Glomerular endothelial cell (primary cell): ENCODE measurements at places on chromosomes 11 and 22. TPM values are rescaled to one million over a fixed set of nuclear protein-coding genes. Genes with fewer than 3 reads are reported as not detected.

Gene OR10A3
- not detected in 2 replicates for total RNA-seq

GRCh38 chr22:49597428-49598039 is 230.1 kb downstream of the BRD1 start:
- DNase-seq = no peak

GRCh38 chr11:5618807-5619206 is 6.0 kb upstream of the TRIM34 start:
- DNase-seq = no peak

Gene GANAB
- 295 and 372 TPM in 2 replicates for total RNA-seq

DNA sequence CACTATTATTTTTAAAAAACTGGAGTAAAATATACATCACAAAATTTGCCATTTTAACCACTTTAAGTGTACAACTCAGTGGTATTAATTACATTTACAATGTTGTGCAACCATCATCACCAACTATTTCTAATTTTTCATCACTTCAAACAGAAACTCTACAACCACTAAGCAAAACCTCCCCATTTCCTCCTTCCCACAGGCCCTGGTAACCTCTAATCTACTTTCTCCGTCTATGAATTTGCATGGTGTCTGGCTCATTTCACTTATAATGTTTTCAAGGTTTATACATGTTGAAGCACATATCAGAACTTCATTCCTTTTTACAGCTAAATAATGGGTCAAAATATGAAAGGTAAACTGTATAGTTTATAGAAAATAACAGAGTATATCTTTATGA is 24.4 kb downstream of the DDI1 start:
- DNase-seq = no peak

Gene RFPL3
- total RNA-seq = not detected in 2 replicates

Gene CALCB
- not detected in 2 replicates for total RNA-seq

Gene ALX4
- total RNA-seq = not detected in 2 replicates

Gene FIBIN
- total RNA-seq = not detected in 2 replicates

Gene ZNF280B
- total RNA-seq = 2.5 TPM in 2 replicates

DNA sequence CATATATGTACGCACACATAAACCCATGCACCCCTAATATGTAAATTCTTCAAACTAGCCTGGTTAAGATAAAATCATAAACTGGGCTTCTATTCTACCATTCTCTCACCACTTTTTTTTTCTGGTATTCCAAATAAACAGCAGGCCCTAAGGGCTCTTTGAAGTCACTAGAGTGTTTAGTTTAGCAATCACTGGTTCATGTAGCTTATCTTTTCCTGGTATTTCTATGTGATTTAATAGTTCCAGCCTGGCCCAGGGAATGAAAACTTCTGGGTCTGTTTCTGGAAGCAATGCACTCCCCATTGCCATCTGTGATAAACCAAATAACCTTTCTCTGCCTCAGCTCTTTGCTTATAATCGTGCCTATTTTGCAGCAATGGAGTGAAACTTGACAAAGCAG is 10.7 kb upstream of the MPPED2 start:
- no peak for DNase-seq

DNA sequence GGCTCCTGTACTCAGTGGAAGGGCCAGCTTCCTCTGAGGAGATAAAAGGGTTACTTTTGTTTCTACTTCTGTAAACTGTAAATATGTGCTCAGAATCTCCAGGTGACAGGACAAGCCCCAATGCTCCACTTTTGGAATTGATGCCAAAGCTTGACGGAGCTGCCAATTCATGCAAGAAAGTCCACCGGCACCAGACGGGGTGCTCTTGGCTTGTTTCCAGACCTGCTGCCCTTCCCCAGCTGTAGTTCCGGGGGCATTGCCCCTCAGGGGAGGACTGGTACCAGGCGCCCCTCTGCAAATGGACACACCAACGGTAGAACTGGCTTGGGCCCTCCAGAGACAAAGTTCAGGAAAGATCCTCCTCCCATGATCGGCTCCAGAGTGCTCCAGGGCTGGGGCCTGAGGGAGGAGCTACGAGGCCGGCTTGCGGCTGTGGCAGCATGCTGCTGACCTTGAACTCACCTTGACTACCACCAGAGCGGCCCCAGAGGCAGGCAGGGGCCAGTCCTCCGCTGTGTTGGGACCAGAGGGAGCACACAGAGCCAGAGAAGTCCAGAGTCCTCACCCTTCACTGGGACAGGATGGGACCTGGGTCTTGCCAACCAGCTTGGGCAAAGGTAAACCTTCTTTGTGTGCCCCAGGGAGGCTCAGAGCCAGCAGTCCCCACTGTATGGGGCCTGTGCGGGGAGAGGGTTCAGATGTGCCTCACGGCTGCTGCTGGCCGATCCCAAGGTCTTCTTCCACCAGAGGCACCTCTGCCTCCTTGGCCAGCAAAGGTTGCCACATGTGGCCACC is 17.8 kb upstream of the OAF start:
- DNase-seq = no peak

- no peak for DNase-seq
These were observed 22.0 kb downstream of the ZNRF3 start for GRCh38 chr22:28905256-28905832.

Gene OR52B2
- not detected in 2 replicates for total RNA-seq

- no peak for DNase-seq
These were observed 2.0 kb downstream of the FAT3 start for GRCh38 chr11:92226331-92227229.

Gene ZP1
- not detected in 2 replicates for total RNA-seq

DNA sequence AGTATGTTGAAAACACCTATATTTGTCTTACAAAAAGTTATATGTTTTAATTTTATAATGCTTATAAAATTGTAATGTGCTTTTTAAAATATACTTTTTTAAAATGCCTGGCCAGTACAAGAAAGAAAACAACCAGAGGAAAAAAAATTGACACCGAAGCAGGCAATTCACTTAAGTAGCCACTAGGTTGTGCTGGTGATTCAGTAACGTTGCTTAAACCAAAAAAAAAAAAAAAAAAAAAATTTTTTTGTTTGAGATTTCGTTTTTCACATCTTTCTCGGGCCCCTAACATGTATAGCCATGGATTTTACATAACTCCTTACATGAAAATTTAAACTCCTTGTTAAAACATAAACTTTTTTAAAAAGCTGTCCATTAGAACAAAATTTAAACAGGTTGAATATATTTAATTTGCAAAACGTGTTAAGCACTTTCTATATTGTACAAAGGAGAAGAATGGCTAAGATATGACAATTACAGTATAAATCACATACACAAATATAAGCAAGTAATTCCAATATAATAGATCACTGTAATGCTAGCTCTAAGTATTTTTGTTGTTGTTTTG is 9.2 kb downstream of the OR8B4 start:
- peak; percentile 27 for DNase-seq

DNA sequence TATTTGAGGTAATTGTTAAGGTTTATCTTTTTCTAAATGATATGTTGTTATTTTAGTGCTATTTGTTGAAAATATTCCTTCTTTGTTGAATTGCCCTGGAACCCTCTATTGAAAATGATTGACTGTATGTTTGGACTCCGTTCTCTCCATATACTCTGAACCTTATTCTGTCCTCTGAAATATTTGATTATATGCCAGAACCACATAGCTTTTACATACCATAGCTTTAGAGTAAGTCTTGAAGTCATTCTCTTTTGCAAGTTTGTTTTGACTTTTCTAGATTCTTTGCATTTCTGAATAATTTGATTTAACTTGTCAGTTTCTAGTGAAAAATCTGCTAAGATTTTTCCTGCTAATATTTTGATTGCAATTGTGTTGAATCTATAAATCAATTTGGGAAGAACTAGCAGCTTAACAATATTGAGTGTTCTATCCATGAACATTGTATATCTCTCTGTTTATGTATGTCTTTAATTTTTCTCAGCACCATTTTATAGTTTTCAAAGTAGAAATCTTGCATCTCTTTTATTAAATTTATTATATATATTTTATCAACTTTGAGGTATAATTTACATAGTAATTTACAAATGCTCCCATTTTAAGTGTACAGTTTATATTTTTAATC is 51.7 kb upstream of the PITPNB start:
- no peak for DNase-seq

- peak; percentile 56 for DNase-seq
These were observed 59.8 kb downstream of the APOL5 start for GRCh38 chr22:35777335-35777975.

Gene OR4P4
- not detected in 2 replicates for total RNA-seq

Gene MUC6
- total RNA-seq = not detected in 2 replicates

DNA sequence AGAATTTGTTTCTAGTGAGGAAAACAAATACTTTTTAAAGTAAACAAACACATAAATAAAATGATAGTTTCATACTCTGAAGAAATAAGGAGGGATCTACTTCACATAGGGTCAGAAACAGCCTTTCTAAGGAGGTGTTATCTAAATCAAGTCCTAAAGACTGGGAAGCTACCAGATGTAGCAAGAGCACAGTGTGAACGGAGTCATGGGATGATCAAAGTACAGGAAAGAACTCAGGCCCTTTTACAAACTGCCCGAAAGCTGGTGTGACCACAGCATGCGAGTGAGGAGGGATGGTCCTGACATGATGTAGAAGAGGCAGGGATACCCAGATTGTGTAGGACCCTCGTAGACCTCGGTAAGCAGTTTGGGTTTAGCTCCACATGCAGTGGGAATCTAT is 102.8 kb downstream of the ARHGAP32 start:
- no peak for DNase-seq

Gene OR2AT4
- total RNA-seq = not detected in 2 replicates

- no peak for DNase-seq
These were observed 27.5 kb upstream of the HIKESHI start for GRCh38 chr11:86274503-86274902.

DNA sequence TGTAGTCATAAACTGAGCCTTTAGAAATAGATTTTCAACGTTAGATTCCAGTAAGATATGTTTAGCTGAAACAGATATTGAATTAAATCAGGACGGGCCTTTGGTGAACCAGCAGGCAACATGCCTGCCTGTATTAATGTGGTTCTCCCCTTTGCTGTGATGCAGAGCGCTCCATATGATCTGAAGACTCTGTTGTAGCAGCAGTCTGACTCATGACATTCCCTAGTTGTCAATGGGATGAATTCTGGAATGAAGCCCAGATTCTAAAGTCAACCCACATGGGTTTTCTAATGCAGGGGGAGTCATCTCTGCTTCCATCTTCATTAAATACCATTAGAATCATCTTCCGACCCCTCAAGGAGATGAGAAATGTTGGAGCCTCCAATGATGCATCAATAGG is 864.5 kb downstream of the NTM start:
- DNase-seq = no peak

Gene SOX6
- total RNA-seq = 0.24 and 0.29 TPM in 2 replicates

- no peak for DNase-seq
These were observed 2.2 kb downstream of the PAK1 start for GRCh38 chr11:77471558-77472193.

DNA sequence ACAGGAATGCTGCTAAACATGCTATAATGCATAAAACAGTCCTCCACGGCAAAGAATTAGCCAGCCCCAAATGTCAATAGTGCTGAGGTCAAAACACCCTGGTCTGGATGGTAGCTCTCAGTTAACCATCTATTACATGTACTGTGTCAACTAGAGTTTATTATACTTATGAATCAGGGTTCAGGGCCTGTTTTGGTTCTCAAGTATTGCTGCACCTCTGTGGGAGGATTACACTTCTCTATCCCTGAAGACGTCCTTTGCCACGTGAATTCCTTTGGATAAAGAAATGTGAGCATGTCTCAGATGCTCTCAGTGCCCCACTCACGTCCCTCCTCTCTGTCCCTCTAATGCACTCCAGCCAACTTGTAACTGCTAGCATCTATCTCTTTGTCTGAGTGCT is 53.4 kb downstream of the SLC1A2 start:
- no peak for DNase-seq

Gene BDNF
- 1.6 and 4.7 TPM in 2 replicates for total RNA-seq

Gene ZNF408
- total RNA-seq = 12.4 and 13.8 TPM in 2 replicates

- DNase-seq = no peak
These were observed 11.7 kb upstream of the KAT5 start for GRCh38 chr11:65700399-65700798.

- no peak for DNase-seq
These were observed 20.7 kb upstream of the FAM181B start for GRCh38 chr11:82754410-82754809.

- DNase-seq = no peak
These were observed 30.9 kb downstream of the MOB2 start for GRCh38 chr11:1455763-1456060.

Gene BTG4
- not detected in 2 replicates for total RNA-seq

Gene CLDN25
- not detected in 2 replicates for total RNA-seq

DNA sequence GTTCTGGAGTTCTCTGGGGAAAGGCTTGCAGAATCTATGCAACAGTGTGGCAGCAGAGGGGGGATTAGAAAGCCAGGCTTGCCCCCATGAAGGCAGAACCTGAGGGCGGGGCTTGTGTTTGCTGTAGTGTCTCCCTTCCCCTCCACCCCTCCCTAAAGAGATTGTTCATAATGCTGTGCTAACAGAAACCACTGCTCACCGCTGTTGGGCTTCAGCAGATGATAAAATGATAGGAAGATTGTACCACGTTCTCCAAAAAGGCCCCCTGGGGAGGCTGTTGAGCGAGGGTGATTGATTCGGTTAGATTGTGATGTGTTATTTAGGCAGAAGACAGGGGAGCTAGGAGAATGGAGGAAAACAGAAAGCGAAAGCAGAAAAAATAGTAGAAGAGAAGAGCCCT is 215.2 kb upstream of the NCAM1 start:
- no peak for DNase-seq

GRCh38 chr11:47765086-47765485 is 2.1 kb downstream of the FNBP4 start:
- no peak for DNase-seq

Gene OR4D5
- not detected in 2 replicates for total RNA-seq

GRCh38 chr11:4862447-4863236 is 13.6 kb upstream of the OR51S1 start:
- DNase-seq = no peak

Gene C11orf42
- not detected in 2 replicates for total RNA-seq
